ENCODE measurements at places on chromosomes 4 and X. TPM values are rescaled to one million over a fixed set of nuclear protein-coding genes. Genes with fewer than 3 reads are reported as not detected.

FRMD7 gene
- total RNA-seq = not detected

LUZP4 gene
- total RNA-seq = not detected

MUC7 gene
- total RNA-seq = not detected

CCKAR gene
- total RNA-seq = not detected

GLRB gene
- total RNA-seq = 0.92 TPM

C4orf50 gene
- total RNA-seq = not detected

MAGED4B gene
- total RNA-seq = 10.0 TPM

KLHL15 gene
- total RNA-seq = 4.5 TPM

CYTL1 gene
- total RNA-seq = not detected

GPRASP2 gene
- 4.8 TPM for total RNA-seq

MAP7D2 gene
- 6.3 TPM for total RNA-seq

ITIH6 gene
- not detected for total RNA-seq

PDE6B gene
- not detected for total RNA-seq

RTL9 gene
- 0.15 TPM for total RNA-seq

F11 gene
- not detected for total RNA-seq

NLRP2B gene
- total RNA-seq = not detected

HGFAC gene
- total RNA-seq = 0.09 TPM
